Tibial nerve (tissue), 4 donors: ENCODE measurements at places on chromosomes 7 and 10. TPM values are rescaled to one million over a fixed set of nuclear protein-coding genes. Genes with fewer than 3 reads are reported as not detected.

The GPR15LG gene
- not detected for total RNA-seq

The SPDYE1 gene
- not detected for total RNA-seq

The PTPRZ1 gene
- total RNA-seq: 26.4 TPM

DNA sequence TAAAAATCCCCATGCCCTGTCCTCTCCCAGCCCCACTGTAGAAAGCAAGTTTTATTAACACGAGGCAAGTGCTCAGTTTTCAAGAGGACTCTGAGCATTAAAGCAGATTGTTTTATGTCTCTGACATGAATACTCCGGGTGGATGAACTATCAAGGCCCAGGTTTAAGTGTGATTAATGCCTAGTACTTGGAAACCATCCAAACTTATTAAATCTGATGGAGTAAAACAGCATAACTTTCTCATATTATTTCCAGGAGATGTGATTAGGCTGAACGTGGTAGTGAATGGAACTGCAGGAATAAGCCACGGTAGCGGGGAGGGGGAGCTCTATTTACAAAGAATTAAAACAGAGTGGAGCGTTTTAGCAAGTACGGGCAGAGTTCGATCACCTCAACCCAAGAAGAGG, 144.2 kb upstream of the RNF32 start:
- no peak for DNase-seq

GRCh38 chr10:58776568-58777318, 264.1 kb downstream of the BICC1 start:
- no peak for DNase-seq

DNA sequence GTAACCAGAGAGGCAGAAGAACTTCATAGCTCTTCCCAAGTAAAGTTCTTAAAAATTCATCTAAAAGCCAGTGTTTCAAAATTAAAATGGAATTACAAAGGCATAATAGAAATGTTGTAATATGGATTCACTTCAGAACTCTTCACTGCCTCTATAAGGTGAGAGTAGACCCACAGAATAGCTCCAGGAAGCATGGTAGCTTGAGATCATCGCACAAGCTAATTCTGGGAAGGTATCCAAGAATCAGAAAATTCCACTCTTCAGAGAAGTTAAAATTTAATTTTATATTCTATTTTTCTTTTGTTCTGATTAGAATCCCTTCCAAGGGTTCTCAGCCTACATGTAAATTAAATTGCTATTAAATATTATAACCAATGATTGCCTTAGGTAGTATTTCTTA, 1.5 kb upstream of the DHX32 start:
- no peak for DNase-seq

GRCh38 chr7:81769891-81770727, at the start of gene HGF:
HGF (minus strand) TSS chr7:81770047; CDS start chr7:81769971, 76 bp downstream.
- DNase-seq: peak; percentile 27

- DNase-seq: no peak
Measured at GRCh38 chr7:459584-460373, 59.9 kb downstream of the PDGFA start.

- no peak for DNase-seq
Measured at GRCh38 chr10:56880606-56881005, 519.5 kb upstream of the ZWINT start.

DNA sequence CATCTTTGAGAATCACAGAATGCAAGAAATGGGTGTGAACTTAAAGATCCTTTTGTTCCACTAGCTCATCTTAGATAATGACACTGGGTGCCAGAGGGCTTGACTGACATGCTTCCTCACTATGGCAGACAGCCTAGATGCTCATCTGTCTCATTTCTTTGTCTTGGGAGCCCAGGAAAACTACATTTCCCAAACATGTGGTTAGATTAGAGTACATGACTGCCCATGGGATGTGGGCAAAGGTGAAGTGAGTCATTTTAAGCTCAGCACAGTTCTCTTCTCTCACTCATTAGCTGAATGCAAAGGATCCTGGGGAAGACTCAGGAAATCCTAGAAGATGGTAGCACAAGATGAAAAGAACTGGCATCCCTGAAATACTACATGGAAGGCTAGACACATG, 32.5 kb upstream of the TBX20 start:
- no peak for DNase-seq

GRCh38 chr7:98467570-98468312, 66.9 kb upstream of the BAIAP2L1 start:
- DNase-seq: no peak
